ENCODE measurements at places on chromosomes 16 and 17. TPM values are rescaled to one million over a fixed set of nuclear protein-coding genes. Genes with fewer than 3 reads are reported as not detected.

Gene RSAD1
- total RNA-seq, result 53.4 TPM

Gene FLOT2
- total RNA-seq, result 251 TPM

Gene UNK
- total RNA-seq, result 70.3 TPM

Gene CDH5
- not detected for total RNA-seq

- H3K27me3 ChIP-seq, result no peaks in the 10 kb centered on the region
- H3K4me1 ChIP-seq, result peaks cover 59% of the 10 kb centered on the region
- peak overlapping the region; percentile 97 for H3K27ac ChIP-seq
- peaks cover 28% of the 10 kb centered on the region for H3K36me3 ChIP-seq
- peak; percentile 89 for DNase-seq
- H3K4me3 ChIP-seq, result peak overlapping the region; percentile 24
These were observed 4.6 kb downstream of the UNC119 start for GRCh38 chr17:28547623-28548416.

- DNase-seq, result peak; percentile 76
- H3K36me3 ChIP-seq, result peaks cover 43% of the 10 kb centered on the region
- no peak overlapping the region for H3K4me3 ChIP-seq
- peaks cover 5% of the 10 kb centered on the region for H3K4me1 ChIP-seq
- no peak overlapping the region for H3K27ac ChIP-seq
- H3K27me3 ChIP-seq, result no peaks in the 10 kb centered on the region
These were observed 11.2 kb downstream of the MRPL27 start for GRCh38 chr17:50361561-50362480.

GRCh38 chr16:30662449-30662848, 4.2 kb downstream of the FBRS start:
- no peaks in the 10 kb centered on the region for H3K27me3 ChIP-seq
- H3K4me1 ChIP-seq, result peaks cover 42% of the 10 kb centered on the region
- no peak overlapping the region for H3K27ac ChIP-seq
- no peak for DNase-seq

DNA sequence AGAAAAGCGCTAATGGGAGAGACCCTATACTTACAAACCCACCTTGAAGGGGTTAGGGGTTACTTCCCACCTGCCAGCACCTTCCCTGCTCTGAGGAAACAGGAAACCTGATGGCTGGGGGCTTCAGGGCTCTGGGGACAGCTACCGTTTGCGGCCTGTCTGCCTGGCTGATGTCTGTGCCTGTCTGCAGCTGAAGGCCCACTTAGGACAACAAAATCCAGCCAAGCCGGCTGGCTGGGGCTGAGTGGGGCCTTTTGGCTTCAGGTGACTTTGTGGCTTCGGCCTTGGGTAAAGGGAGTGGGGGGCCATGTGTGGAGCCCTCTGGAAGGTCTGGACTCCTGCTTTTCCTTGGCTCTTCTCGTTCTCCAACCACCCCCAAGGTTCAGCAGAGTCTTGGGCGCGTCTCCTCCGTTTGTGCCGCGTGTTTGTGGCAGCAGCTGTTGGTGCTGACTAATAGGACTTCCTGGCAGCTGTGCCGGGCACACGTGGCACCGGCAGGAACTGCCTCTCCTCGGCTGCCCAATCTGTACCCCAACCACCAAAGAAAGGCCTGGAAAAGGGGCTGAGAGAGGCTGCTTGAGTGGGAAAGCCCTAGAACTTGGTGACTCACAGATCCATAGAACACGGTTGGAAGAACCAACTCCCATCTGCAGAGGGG, 186.7 kb downstream of the MSI2 start:
- no peaks in the 10 kb centered on the region for H3K27me3 ChIP-seq
- peaks cover 67% of the 10 kb centered on the region for H3K4me1 ChIP-seq
- H3K27ac ChIP-seq, result no peak overlapping the region
- no peak overlapping the region for H3K4me3 ChIP-seq
- H3K36me3 ChIP-seq, result no peaks in the 10 kb centered on the region
- DNase-seq, result peak; percentile 54

- H3K4me1 ChIP-seq, result no peaks in the 10 kb centered on the region
- H3K36me3 ChIP-seq, result peaks cover 6% of the 10 kb centered on the region
- H3K27me3 ChIP-seq, result no peaks in the 10 kb centered on the region
- no peak for DNase-seq
These were observed 20.6 kb downstream of the VPS53 start for GRCh38 chr17:693791-694638.

GRCh38 chr17:38872027-38872511, 2.2 kb downstream of the LASP1 start:
- no peak overlapping the region for H3K4me3 ChIP-seq
- peaks cover 52% of the 10 kb centered on the region for H3K4me1 ChIP-seq
- H3K36me3 ChIP-seq, result no peaks in the 10 kb centered on the region
- peak; percentile 44 for DNase-seq
- peak overlapping the region; percentile 75 for H3K27ac ChIP-seq

GRCh38 chr16:1525871-1526607, 7.4 kb upstream of the TMEM204 start:
- no peak overlapping the region for H3K27ac ChIP-seq
- H3K4me1 ChIP-seq, result no peaks in the 10 kb centered on the region
- H3K27me3 ChIP-seq, result no peaks in the 10 kb centered on the region
- H3K36me3 ChIP-seq, result no peaks in the 10 kb centered on the region
